ENCODE measurements at places on chromosomes 2 and 18. TPM values are rescaled to one million over a fixed set of nuclear protein-coding genes. Genes with fewer than 3 reads are reported as not detected.

The CAMKMT gene
- total RNA-seq: 10.8 TPM

The CACNB4 gene
- 0.37 TPM for total RNA-seq

The PIEZO2 gene
- not detected for total RNA-seq

The SP3 gene
- 135 TPM for total RNA-seq

The TMEM18 gene
- 12.9 TPM for total RNA-seq

The DDX1 gene
- total RNA-seq: 67.1 TPM

The UGT1A4 gene
- not detected for total RNA-seq

The MRO gene
- total RNA-seq: 0.39 TPM

The ST6GAL2 gene
- total RNA-seq: under 0.01 TPM

The SLC4A3 gene
- total RNA-seq: 2.9 TPM

The BMP10 gene
- not detected for total RNA-seq

The KHK gene
- 1.5 TPM for total RNA-seq
